ENCODE measurements at places on chromosomes 1 and 21.

DNA sequence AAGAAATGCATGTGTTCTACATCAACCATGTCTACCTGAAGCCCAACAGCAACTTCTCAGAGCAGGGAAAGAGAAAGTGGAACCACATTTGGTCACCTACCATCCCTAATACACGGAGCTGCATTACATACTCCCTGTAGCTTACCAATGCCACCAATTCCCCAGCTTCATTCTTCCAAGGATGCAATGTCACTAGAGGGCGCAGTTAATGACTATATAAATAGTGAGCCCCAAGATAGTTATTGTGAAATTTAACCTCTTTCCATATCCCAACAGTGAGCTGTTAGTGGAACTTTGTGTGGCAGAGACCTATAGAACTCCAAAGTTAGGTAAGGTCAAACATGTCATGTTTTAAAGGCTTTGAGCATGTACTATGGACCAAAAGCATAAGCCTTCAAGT is 618.3 kb downstream of the SMYD3 start:
- DNase-seq, result peak; percentile 20

- DNase-seq, result no peak
Observed at GRCh38 chr1:14180738-14181137, 417.7 kb upstream of the KAZN start.

GRCh38 chr21:41681939-41682718 is 84.7 kb downstream of the RIPK4 start:
- no peak for DNase-seq

GRCh38 chr1:118157506-118157905 is 27.5 kb downstream of the SPAG17 start:
- no peak for DNase-seq

GRCh38 chr1:65250826-65251225 is 58.5 kb upstream of the DNAJC6 start:
- DNase-seq, result no peak

DNA sequence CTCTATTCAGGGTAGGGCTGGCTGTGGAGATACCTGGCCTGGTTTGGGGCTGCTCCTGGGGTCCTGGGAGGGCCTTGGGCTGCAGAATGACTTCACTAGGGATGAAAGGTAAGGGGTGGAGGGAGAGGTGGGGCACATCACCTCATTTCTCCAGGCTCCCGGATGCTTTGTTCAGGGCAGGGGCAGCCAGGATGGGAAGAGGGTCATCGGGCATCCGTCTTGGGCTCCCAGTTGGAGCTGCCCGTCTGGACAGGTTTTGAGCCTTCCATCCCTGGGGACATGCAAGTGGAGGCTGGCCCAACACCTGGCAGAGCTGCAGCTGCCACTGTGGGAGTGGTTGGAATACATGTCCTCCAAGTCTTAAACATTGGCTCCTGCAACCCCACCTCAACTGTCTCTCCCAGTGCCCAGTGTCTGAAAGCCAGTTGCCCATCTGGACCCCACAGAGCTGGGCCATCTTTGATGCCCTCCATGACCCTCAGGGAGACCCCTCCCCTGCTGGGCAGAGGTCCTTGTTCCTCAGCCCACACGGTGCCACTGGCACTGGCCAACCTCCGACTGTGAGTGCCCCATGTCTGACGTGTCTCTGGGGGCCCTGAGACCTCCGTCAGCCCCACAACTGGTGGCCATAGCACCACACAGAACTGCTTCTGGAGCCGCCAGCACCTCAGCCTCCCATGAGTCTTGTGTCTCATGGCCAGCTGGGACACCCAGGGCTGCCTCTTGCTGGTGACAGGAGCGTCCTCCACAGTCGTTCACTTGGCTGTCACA is 52.8 kb downstream of the TRIM11 start:
- DNase-seq, result no peak

GRCh38 chr1:183590244-183591191 is at the start of gene NCF2:
NCF2 (minus strand) TSS chr1:183590459; CDS start chr1:183590329, 130 bp downstream.
- no peak for DNase-seq

- no peak for DNase-seq
Observed at GRCh38 chr1:19385221-19385620, 73.1 kb downstream of the SLC66A1 start.

GRCh38 chr21:26072666-26073615 is 97.6 kb downstream of the APP start:
- DNase-seq, result no peak

DNA sequence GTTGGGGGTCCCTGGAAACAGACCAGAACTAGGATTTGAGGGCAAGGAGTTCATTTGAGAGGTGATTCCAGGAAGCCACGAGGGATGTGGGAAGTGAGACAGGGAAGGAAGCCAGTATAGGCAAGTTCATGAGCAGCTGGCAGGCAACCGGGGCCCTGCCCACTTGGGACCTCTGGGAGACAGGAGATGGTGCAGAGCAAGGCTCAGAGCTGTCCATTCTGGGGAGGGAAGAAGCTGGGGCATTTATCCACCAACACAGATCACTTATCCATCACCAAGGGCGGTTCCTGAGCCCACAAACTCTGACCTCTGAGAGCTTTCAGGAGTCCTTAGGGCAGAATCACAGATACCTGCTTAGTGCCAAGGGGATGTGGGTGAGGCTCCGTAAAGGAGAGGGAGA is 16.8 kb downstream of the EDN2 start:
- no peak for DNase-seq

GRCh38 chr1:181508486-181509165 is 25.3 kb downstream of the CACNA1E start:
- DNase-seq, result no peak

- DNase-seq, result no peak
Observed at GRCh38 chr1:16925635-16926490, 4.1 kb downstream of the CROCC start.

GRCh38 chr21:45906859-45907258 is 74.7 kb upstream of the COL6A1 start:
- DNase-seq, result no peak

GRCh38 chr1:208524925-208525324 is 280.7 kb upstream of the PLXNA2 start:
- no peak for DNase-seq

Data from left kidney (tissue), 8 donors.